ENCODE measurements at places on chromosomes 2 and 18. TPM values are rescaled to one million over a fixed set of nuclear protein-coding genes. Genes with fewer than 3 reads are reported as not detected.

- DNase-seq, result no peak
- H3K27ac ChIP-seq, result no peak overlapping the region
- no peaks in the 10 kb centered on the region for H3K36me3 ChIP-seq
- no peak overlapping the region for H3K4me3 ChIP-seq
Measured at GRCh38 chr2:199335502-199335901, 122.2 kb downstream of the SATB2 start.

DNA sequence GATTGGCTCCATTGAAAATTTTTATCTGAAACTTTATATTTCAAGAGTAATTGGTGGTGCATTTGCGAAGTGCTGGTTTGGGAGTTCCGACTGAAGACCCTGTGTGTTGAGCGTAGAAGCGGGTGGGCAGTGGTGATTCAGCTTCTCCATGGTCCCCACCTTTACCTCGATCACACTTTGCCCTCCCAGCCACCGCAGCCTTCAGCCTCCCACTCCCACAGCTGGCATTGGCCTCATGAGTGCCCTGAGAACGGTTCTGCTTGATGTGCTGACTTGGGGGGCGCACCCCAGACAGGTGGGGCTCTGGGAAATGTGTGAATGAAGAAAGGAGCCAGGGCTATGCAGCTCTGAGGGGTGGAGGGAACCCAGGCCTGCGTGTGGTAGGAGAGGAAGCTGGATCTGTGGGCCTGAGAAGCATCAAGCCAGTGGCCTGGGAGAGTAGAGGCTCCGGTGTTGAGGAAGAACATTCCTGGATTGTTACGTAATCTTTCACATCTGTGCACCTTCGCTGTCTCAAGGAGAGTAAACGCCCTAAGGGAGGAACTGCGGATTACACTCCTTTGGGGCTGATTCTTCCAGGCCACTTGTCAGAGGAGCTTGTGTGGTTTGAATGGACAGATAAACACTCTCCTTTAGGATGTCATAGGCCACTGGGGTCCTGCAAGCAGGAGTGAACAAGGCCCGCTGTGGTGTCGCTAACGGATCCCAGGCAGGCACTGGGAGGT, 83.8 kb downstream of the NPAS2 start:
- H3K27me3 ChIP-seq, result no peaks in the 10 kb centered on the region
- peak overlapping the region; percentile 25 for H3K4me3 ChIP-seq
- DNase-seq, result no peak
- peak overlapping the region; percentile 82 for H3K27ac ChIP-seq
- peaks cover 12% of the 10 kb centered on the region for H3K36me3 ChIP-seq
- H3K4me1 ChIP-seq, result peaks cover 24% of the 10 kb centered on the region

- H3K27me3 ChIP-seq, result peaks cover 5% of the 10 kb centered on the region
- H3K4me3 ChIP-seq, result no peak overlapping the region
- H3K4me1 ChIP-seq, result peaks cover 11% of the 10 kb centered on the region
Measured at GRCh38 chr2:19799881-19800780, 101.7 kb downstream of the TTC32 start.

- no peaks in the 10 kb centered on the region for H3K4me1 ChIP-seq
- H3K4me3 ChIP-seq, result no peak overlapping the region
- H3K27me3 ChIP-seq, result no peaks in the 10 kb centered on the region
- H3K27ac ChIP-seq, result no peak overlapping the region
- no peaks in the 10 kb centered on the region for H3K36me3 ChIP-seq
- DNase-seq, result no peak
Measured at GRCh38 chr2:34815052-34815741, 1216.1 kb upstream of the FAM98A start.

DNA sequence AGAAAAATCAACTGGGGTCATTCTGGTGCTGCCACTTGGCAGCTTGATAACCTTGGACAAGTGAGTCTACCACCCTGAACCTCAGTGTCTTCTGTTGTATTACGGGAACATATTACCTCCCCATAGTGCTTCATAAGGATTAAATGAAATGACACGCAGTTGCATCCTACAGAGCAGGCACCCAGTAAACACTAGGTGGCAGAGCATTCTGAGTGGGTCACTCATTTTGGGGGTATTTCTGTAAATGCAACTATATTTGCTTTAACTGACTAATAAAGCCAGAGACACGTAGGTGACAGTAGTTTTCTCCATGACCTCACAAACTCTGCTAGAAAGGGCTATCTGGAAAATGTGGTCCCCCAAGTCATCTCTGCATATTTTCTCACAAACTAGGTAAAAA, 4.7 kb downstream of the CD226 start:
- H3K4me3 ChIP-seq, result no peak overlapping the region
- H3K4me1 ChIP-seq, result peaks cover 4% of the 10 kb centered on the region
- no peaks in the 10 kb centered on the region for H3K27me3 ChIP-seq
- no peak overlapping the region for H3K27ac ChIP-seq
- no peaks in the 10 kb centered on the region for H3K36me3 ChIP-seq

DNA sequence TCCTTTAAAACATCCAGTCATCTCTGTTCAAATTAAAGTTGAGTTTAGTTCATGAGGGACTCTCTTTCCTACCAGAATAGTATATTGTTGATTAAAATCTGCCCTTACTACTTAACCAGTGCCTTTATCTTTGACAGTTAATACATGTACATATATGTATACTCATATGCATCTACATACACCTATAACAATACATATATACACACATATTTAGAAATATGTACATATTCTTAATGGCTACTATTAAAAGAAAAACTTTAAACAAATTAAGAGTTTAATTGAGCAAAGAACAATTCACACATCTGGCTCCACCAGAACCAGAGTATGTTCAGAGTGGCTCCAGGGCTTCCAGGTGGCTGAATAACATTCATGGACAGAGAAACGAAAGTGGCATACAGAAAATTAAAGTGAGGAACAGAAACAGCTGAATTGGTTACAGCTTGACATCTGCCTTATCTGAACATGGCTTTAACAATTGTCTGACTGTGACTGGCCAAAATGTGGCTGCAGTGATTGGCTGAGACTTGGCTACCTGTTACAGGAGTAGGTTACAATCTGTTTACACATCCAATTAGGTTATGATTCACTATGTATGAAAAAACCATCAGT, 38.8 kb downstream of the ZNF519 start:
- H3K27ac ChIP-seq, result no peak overlapping the region
- peaks cover 12% of the 10 kb centered on the region for H3K36me3 ChIP-seq
- H3K27me3 ChIP-seq, result no peaks in the 10 kb centered on the region
- no peak for DNase-seq
- H3K4me1 ChIP-seq, result no peaks in the 10 kb centered on the region

DNA sequence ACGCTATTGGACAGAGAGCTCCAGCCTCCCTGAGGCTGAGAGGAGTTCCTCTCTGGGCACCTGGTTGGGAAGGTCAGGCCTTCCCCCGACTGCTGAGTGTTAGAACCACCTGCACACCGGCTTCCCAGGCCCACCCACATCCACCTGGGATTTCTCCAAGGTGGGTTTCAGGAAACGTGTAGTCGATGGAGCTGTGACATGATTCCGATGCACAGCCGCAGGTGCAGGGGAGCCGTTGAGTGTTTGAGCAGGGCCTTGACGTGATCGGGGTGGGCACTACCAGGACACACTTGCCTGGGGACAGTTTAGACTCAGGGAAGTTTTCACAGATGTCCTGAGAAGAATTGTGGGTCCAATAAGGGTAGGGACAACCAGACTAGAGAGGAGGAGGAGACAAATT, 21.8 kb upstream of the GIGYF2 start:
- H3K27me3 ChIP-seq, result no peaks in the 10 kb centered on the region
- H3K36me3 ChIP-seq, result no peaks in the 10 kb centered on the region
- no peak overlapping the region for H3K4me3 ChIP-seq
- no peak for DNase-seq
- H3K4me1 ChIP-seq, result no peaks in the 10 kb centered on the region

DNA sequence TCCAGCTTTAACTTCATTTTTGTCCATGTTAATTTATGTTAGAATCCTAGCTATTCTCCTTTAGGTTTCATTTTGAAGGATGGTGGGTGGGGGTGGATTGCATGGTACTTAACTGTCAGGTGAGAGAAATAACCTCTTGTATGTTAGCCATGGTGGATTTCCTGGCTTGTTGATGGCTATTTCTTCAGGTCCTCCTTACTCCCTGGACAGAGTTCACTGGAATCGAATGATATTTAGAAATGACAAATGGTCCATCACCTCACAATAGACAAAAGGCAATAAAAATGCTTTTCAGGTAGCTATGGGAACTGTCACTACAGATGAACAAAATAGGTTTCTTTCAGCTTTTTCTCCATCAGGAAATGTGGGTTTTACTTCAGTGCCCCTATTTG, 91.7 kb downstream of the EML6 start:
- H3K36me3 ChIP-seq, result no peaks in the 10 kb centered on the region
- H3K27ac ChIP-seq, result no peak overlapping the region
- H3K4me3 ChIP-seq, result no peak overlapping the region
- peaks cover 8% of the 10 kb centered on the region for H3K4me1 ChIP-seq
- no peak for DNase-seq
- peaks cover 10% of the 10 kb centered on the region for H3K27me3 ChIP-seq

DNA sequence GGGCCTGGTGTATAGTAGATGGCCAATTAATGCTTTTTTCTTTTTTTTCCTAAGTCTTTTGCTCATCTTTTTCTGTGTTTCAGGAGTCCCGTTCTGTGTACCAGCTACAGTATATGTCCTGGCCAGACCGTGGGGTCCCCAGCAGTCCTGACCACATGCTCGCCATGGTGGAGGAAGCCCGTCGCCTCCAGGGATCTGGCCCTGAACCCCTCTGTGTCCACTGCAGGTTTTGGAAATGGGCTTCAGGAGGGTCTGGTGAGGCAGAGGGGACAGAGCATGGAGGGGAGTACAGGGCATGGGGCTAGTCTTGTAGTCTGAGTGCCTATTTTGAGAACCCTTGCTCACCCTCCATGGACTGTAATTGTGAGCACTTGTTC, 14.1 kb downstream of the PTPN18 start:
- H3K36me3 ChIP-seq, result peaks cover 2% of the 10 kb centered on the region
- DNase-seq, result no peak
- no peaks in the 10 kb centered on the region for H3K27me3 ChIP-seq
- peaks cover 14% of the 10 kb centered on the region for H3K4me1 ChIP-seq

DNA sequence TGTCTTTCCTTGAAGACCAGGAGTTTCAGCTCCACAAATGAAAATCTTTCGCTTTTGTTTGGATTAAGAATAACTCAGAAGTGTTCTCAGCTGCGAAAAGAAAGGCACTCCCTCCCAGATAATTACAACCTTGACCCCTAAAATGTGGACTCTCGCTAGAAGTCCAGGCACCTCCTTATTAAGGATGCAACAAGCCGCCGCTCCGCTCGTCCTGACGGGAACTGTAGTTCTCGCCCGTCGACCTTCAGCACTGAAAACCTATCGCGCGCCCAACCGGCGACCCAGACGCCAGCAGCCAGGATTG, 559 bp downstream of the IMMT start:
- peak overlapping the region; percentile 97 for H3K4me3 ChIP-seq
- no peak for DNase-seq
- peaks cover 6% of the 10 kb centered on the region for H3K36me3 ChIP-seq
- peak overlapping the region; percentile 97 for H3K27ac ChIP-seq

The RPE gene
- total RNA-seq, result 48.5 TPM

The CYP26B1 gene
- total RNA-seq, result 5.4 TPM

Data from type B pancreatic cell (in vitro differentiated cells).